Tongue (tissue), 3 donors: ENCODE measurements at places on chromosomes 7 and 10. TPM values are rescaled to one million over a fixed set of nuclear protein-coding genes. Genes with fewer than 3 reads are reported as not detected.

The FUOM gene
- 8.4 TPM for total RNA-seq

The HECW1 gene
- 0.51 TPM for total RNA-seq

The CALCR gene
- 7.0 TPM for total RNA-seq

The DNAH11 gene
- total RNA-seq: 1.8 TPM

The CYP3A7 gene
- total RNA-seq: 0.21 TPM

The MEOX2 gene
- 53.2 TPM for total RNA-seq

The ACTR3C gene
- 12.1 TPM for total RNA-seq

The ANKRD30A gene
- total RNA-seq: not detected

The CNPY1 gene
- total RNA-seq: not detected

The RBM20 gene
- total RNA-seq: 18.4 TPM
